ENCODE measurements at places on chromosomes 6 and 20.
A peak's percentile ranks its signal among the peaks of the same experiment; 100 is the strongest.

DNA sequence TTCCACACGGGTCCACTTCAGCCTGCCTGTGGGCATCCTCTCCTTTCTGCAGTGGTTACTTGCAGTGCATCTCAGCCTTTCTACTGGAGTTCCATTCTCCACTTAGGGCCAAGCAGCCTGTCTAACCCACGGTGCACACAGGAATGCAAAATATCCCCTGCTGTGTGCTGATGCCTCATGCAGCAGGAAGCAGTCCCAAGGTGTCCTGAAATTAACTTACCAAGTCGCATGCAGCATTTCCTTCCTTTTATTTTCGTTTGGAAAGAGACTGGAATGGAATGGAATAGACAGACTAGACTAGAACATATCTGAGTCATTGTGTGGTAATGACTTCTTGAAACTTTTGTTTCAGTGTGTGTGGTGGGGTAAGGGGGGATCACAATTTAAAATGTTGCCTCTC, 25.9 kb upstream of the FOXQ1 start:
- DNase-seq, result peak; percentile 81

GRCh38 chr20:51510169-51510568, 32.4 kb downstream of the NFATC2 start:
- DNase-seq, result no peak

DNA sequence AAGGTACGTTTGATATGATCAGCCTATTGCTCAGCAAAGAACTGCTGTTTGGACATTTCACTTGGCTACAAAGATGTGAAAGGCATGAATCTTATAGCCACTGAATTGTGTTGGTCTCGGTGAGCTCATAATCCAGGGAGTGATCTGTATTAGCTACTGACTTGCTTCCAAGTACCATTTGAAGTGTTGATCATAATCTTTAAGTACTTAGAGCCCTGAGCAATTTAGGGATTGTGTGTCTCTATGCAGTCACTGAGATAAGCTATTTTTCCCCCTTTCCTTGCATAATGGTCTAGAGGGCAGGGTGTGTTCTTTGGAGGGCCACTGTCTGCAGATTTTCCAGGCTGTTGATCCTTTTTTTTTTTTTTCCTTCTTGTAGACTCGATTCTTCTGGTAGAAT, 393.6 kb downstream of the ESR1 start:
- DNase-seq, result no peak

DNA sequence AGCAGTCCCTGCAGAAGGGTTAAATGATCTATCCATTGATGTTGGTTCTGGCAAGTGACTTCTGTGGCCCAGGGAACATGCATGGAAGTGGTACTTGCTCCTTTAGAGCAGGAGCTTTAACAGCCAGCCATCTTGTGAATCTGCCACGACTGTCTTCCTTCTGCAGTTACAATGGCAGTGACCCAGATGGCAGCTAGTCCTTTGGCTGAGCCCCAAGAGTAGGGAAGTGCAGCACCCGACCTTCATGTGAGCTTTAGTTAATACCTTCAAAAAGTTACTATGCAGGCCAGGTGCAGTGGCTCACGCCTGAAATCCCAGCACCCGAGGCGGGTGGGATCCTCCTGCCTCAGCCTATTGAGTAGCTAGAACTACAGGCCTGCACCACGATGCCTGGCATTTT, 66.4 kb downstream of the POPDC3 start:
- DNase-seq, result no peak

GRCh38 chr6:73134588-73134987, 90.7 kb downstream of the KHDC1L start:
- peak; percentile 20 for DNase-seq

DNA sequence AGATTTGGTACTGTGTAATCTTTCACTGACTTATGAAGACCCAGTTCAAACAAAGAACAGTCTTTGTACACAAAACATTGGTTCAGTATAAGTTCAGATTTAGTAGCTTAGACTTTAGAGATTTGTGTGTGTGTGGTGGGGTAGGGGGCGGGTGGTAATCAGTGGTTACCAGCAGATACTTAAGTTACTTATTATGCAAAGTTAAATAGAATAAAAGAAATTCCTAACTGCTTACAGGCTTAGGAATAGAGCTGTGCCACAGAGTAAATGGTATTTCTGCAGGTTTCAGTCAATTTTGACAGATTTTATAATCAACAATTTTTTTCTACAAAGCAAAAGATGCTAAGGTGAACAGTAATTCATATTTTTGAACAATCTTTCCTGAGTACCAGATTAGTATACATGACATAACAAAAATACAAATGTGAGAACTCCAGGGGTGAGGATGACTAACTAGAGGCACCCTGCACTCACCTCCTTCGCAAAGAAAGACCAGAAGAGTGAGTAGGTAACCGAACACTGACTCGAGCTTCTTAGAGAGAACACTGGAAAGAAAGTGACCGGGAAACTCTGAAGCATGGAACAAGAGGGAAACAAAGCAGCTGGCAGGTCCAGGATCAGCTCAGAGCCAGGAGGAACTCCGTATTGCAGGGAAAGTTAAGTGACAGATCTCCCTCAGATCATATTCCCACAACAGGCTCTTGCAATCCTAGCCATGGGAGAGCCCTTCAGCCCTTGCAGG, 560.6 kb downstream of the COL12A1 start:
- DNase-seq, result no peak

DNA sequence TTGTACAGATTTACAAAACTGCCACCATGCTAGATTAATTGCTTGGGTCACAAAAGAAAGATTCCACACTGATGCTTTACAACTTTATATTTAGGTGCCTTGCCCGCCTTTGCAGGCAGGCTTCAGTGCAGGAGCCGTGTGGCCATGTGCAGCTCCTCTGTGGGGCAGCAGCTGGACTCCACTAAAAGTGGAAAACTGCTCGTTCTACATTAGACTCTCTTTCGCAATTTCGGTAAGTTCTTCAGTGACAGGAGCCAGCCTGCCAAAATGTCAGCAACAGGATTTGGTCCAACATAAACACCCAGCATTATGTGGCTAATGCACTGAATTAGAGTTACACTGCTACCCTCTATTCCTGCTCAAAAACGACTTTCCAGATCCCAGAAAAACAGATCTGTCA, 174.4 kb upstream of the KCNK16 start:
- no peak for DNase-seq

Data from iris pigment epithelial cell (primary cell).